ENCODE measurements at places on chromosomes 12 and 14.

GRCh38 chr12:65937161-65937641 lies 112.9 kb downstream of the HMGA2 start:
- DNase-seq: no peak

DNA sequence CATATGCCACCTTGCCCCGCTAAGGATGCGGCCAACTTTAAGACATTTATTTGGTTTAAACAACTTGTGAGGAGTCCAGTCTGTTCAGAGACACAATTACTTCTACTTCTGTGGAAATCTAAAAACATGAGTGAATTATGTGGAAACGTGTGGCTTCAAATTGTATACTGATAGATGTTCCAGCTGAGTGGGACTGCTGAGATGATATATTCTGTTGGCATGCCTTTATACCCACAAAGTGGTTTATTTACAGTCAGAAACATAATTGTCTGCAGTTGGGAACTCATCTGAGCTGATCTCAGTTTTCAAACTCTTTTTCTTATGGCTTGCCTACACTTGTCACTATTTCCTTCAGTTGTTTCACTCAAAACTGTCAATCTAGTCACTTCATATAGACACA lies 67.8 kb downstream of the FLRT2 start:
- no peak for DNase-seq

DNA sequence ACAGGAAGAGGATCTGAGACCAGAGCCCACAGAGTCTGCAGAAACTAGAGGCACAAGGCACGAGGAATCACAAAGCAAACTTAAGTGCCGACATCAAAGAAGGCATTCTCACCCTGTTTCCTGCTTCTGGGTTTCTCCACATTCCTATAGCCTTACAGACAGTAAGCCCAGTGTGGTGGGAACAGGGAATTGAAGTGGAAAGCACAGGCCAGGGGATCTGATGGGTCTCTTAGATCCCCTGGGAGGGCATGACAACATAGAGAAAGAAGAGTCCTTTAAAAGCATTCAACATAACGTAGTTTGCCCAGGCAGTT lies 75.6 kb upstream of the FRMD6 start:
- DNase-seq: no peak

GRCh38 chr12:124699909-124700308 lies 132.5 kb upstream of the NCOR2 start:
- no peak for DNase-seq

GRCh38 chr12:44835641-44836379 lies 40.3 kb downstream of the NELL2 start:
- no peak for DNase-seq

GRCh38 chr14:93064411-93065271 lies 51.1 kb downstream of the ITPK1 start:
- DNase-seq: no peak

DNA sequence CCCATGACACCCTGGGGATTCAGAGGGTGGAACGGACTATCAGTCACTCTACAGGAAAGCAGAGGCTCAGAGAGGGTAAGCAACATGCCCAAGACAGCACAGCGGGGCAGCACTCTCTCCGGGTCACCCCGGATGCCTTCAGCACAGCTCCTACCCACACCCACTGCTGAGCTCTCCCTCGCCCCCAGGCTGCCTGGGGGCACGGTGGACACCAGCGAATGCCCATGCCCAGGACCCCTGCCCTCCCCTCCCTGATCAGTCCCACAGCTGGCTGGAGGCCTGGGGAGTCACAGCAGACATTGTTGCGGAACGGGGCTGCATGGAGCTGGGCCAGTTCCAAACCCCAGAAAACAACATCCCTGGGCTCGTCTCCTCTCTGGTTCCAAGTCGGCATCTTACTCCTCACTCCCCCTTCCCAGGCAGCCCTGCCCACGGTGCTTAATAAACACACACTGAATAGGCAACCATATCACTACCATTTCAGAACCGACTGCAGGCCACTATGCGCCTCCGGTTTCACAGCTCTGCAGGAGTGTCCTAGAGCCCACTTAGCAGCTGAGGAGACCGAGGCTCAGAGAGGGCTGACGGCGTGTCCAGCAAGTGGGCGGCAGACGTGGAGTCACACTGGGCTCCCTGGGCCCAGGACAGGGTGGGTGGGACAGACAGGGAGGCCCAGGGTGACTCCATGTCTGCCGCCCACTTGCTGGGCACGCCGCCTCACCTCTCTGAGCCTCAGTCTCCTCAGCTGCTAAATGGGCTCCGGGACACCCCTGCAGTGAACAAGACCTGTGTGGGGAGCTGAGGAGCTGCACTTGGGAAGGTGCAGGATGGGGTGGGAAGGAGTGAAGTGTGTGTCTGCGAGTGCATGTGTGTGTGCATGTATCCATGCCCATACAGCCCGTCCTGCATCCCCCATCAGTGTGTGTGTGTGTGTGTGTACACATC lies 27.0 kb downstream of the CCDC85C start:
- DNase-seq: no peak

DNA sequence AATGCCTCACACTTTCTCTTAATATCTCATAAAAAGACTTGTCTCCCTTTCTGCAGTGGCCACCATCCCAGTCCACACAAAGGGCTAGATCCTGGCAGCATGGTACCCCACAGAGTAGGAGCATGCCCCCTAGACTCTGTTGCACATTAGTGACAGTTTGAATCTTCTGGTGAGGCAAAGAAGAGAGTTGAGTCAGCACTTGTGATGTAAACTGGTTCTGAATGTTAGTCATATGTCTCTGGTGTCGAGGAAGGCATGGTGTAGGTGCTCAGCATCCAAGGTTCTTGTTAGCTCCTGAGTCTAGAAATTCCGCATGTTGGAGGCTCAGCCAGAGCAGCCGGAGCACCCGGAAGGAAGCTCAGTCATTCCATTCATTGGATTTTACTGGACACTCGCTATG lies 9.8 kb downstream of the TTC9 start:
- DNase-seq: no peak

DNA sequence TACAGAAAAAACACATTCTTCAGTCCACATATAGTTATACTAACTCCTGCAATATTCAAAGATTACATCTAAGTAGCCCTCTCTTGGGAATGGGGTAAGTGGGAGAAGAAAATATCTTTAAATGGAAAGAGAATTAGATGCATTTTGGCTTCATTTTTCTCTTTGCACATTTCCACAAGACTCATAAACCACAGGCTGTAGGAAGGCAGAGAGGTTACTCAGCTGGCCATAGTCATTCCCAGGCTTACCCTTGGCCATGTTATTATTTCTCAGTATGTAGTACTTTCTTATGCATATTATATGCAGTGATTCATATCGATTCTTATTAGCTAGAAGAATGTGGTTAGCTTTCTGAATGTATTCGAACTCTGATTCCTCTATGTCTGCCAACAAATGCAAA lies 92.2 kb downstream of the PTPRR start:
- DNase-seq: no peak

DNA sequence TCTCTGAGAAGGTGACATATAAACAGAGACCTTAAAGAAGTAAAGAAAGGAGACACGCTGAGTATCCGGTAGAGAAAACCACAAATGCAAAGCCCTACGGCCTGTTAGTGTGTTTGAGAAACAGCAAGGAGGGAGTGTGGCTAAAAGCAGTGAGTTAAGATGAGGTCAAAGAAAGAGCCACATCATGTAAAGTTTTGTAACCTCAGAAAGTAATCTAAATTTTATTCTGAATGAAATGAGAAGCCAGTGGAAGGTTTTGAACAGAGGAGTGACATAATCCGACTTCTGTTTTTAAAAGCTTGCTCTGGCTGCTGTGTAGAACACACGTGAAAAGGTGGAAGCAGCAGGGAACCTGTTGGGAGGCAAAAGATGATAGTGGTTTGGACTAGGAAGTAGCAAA lies 32.6 kb downstream of the PPP2R5E start:
- no peak for DNase-seq

GRCh38 chr12:29242921-29243431 lies 93.9 kb downstream of the FAR2 start:
- DNase-seq: no peak

DNA sequence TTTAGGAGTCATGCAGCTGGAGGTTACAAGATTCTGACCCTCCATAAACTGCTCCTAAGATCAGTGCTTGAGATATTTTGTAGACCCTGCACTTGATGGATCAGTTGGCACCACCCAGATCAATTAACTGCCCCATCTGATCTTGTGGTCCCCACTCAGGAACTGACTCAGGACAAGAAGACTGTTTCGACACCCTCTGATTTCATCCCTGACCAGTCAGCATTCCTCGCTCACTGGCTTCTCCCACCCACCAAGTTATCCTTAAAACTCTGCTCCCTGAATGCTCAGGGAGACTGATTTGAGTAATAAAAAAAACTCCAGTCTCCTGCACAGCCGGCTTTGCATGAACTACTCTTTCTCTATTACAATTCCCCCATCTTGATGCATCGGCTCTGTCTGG lies 360.2 kb downstream of the GALC start:
- no peak for DNase-seq

DNA sequence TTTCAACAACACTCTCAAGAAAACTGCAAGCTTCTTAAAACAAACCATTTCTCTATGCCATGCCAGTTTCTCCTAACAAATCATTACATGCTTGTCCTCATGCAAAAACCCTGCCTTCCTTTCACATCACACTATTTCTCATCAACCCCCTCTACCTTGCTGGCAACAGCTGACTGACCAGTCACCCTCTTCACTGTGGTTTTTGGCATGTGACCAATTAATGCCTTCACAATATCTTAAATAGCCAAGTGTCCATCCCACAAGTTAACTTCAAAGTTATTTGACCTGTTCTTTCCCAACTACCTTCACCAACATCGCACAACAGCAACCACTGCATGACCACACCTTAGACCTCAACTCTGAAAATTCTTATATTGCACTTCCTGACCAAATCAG lies 159.6 kb downstream of the CEP128 start:
- DNase-seq: no peak

- no peak for DNase-seq
Observed at GRCh38 chr12:119369907-119370546, 35.5 kb downstream of the CCDC60 start.

- DNase-seq: no peak
Observed at GRCh38 chr14:29895591-29896083, 32.0 kb downstream of the PRKD1 start.

DNA sequence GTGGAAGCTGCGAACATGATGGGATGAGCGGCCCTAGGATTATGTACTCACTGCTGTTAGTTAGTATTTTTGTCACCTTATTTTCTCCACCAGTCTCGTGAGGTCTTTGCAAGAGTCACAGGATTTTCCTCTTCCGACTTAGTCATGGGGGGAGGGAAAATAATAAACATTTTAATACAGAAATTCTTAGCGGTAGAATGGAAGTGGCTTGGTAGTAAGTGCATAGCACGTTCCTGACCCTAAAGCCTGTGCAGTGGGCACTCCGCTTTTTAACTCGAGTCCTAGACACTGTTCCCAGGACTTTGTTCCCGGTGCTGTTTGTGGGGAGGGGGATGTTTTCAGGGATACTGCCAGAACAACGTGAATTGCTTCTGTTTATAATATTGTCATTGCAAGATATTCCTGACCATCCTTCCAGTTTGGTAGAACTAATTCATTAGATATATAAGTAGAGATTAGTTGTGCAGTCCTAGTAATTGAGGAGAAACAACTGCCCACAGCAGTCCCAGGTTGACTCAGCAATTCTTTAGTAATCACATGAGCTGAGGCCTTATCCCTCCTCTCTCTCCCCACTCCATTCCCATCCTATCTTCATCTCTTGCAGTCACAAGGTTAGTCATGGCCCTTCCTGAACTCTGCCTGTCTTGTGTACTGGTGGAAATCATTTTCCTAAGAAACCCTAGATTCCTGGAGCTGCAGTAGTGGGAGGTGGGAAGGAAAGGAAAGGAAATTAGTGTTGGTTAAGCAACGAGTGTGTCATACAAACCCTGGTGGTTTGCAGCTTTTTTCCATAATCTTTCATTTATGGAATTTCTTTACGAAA lies 799 bp downstream of the SLC38A6 start:
- DNase-seq: no peak

DNA sequence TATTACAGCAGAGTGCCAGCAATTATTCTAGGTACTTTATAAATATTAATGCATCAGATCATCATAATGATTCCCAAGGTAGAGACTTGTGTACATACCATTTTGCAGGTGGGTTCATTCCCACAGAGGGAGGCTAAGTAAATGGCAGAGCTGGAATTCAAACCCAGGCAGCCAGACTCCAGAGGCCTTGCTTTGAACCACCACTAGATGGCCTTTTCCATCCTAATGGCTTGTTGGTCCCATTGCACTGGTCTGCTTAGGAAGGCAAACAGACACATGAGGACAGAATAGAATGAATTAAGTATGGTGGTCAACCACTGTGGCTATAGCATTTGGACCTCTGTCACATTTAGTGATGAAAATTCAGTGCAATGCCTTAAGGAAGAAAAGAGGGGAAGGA lies 158.7 kb downstream of the METTL25 start:
- peak; percentile 12 for DNase-seq

DNA sequence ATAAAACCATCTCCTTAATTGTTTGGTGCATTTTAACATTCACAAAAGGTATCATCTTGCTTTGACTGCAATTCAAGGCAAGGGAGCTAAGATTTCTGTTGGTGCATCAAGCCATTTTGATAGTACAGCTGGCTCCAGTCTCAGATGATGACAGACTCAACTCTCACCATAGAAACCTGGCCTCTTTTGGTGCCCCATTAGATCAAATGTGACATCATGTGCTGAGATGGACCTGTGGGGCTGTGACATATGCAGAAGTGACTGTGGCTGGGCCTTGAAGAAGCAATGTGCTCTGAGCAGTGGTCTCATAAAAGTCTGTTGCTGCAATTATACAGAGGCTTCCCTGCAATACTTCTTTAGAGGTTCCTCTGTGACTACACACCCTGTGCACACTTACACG lies 88.4 kb downstream of the SLC2A13 start:
- DNase-seq: no peak

- no peak for DNase-seq
Observed at GRCh38 chr12:20272801-20273200, 95.5 kb upstream of the PDE3A start.

- no peak for DNase-seq
Observed at GRCh38 chr12:65891987-65892481, 67.8 kb downstream of the HMGA2 start.

DNA sequence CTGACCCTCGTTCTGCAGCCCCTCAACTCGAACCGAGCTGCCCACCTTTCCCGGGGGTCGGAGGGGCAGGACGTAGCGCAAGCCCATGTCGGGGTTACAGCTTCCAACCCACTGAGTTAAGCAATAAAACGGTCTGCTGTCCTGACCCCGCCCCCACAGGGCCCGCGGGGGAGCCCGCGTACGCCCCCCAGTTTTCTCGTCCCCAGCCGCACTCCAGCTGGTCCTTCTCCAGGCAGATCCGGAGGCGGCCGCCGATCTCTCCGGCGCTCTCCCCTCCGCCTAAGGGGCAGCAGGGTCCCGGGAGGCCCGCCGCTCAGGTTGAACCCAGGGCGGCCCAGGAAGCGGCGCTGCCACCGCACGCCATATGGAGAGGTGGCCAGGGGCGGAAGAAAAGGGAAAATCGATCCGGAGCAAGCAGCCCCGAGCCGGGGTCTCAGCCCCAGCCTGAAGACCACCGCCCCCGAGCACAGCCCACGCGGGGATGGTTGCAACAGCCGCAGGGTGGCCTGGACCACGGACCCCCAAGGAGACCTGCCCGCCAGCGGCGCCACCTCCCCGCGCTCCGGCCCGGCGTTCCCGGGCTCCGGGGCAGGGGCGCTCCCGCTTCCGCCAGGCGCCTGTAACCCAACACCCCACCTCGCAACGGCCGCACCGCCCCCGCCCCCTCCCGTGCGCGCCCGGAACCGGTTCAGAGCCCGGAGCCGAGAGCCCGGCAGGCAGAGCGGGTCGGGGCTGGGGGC lies 760 bp downstream of the ACTN1 start:
- no peak for DNase-seq
